ENCODE measurements at places on chromosomes 1 and 21.

DNA sequence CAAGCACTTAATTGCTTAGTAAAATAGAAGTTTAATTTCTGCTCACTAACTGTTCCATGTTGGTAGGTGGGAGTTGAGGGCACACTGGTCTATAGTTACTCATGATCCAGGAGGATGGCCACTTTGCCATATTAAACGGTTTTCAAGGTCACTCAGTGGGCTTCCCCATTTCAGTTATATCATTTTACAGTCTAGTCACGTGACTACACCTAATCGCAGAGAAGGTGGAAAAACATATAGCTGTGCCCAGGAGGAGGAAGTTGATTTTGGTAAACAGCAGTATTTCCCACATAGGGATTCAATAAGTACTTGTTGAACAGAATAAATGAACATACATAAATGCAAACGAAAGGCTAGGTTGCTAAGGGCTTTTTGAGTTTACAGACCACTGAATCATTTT lies 541.1 kb upstream of the CAMK1G start:
- DNase-seq = no peak

- DNase-seq = no peak
These were observed 29.4 kb upstream of the GNG4 start for GRCh38 chr1:235679005-235679404.

DNA sequence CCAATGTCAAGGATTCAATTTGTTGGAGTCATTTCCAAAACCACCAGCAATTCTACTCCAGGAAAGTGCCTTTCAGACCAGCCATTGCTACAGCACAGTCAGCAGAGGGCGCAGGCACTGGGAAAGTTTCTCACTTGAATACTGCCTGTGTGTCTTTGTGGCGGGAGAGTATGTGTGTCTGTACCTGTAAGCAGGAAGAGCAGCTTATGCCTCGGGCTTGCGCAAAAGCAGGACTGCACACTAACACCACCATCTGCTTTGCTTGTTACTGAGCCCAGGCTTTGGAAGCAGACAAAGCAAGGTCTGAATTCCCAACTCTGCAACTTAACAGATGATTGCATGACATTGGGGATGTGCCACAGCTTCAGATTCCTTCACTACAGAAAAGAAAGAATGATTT lies 7.0 kb upstream of the CTSE start:
- DNase-seq = peak; percentile 52

DNA sequence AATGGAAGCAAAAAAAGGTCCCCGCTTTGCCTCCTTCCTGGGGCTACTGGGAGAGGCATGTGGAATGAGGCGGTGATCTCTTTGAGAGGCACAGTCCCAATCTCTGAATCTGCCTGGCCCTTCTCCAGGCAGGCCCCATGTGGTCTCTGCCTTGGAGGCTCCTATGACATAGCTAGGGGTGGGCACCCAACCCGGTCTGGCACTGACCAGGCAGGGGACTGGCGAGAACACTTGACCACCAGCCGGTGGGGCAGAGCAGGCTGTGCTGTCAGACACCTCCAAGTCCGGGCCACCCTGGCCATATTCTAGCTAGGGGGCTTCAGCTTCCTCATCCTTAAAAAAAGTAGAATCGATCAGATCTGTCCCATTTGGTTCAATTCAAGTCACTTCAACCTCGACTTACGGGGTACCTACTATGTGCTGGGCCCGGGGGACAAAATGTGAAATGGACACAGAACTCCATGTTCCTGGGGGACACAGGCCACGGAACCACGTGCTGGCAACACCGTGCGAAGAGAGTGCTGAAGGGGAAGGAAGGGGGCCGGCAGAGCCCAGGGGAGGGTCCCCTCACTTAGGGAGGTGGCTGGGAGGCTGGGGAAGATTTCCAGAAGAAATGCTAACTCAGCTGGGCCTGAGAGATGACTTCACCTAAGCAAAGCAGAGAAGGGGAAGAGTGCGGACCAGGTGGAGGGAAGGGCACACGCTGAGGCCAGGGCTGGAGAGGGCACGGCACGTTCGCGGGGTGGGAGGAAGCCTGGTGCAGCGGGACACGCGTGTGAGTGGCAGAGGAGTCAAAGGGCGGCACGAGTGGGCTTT lies 33.3 kb downstream of the HSPG2 start:
- DNase-seq = no peak

DNA sequence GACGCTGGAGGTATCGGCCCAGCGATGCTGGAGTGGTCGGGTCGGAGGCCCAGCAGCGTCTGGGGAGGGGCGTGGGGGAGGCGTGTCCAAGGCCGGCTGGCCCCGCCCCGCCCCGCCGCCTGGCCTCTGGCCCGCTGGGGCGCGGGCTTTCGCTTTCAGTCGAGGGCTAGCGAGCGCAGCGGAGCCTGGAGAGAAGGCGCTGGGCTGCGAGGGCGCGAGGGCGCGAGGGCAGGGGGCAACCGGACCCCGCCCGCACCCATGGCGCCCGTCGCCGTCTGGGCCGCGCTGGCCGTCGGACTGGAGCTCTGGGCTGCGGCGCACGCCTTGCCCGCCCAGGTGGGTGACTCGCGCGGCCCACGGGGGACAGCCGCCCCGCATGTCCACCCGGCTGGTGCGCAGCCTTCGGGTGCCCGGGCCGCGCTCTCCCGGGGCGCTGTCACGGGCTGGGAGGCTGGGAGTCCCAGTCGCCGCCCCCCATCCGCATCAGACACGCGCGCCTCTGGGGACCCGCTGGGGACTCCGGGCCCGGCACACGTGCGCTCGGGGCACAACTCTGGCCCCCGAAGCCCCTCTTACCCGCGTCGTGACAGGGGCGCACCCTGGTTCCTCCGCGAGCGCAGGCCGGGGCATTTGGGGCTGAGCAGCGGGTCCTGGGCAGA lies at the start of gene TNFRSF1B:
TNFRSF1B (plus strand) TSS at position 158 of the 659 bp plus-strand sequence; CDS start at position 259, 101 bp downstream.
- peak; percentile 78 for DNase-seq

DNA sequence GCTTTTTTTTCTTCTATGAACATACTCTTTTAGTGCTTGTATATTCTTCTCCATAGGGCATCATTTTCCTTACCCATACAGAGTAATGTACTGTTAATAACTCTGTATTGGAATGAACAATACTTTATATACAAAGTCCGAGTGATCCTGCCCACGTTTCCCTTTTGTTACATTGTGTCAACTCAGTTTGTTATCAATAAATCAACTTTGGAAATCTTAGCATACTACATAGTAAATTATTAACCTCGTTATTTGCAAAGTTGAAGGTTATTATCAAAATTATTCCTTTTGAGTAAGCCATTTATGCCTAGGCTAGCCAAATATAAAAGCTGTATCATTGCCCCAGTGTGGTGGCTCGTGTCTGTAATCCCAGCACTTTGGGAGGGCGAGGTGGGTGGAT lies 937.4 kb upstream of the TMPRSS15 start:
- no peak for DNase-seq

- DNase-seq = no peak
These were observed 14.8 kb upstream of the TTLL7 start for GRCh38 chr1:84013708-84014107.

DNA sequence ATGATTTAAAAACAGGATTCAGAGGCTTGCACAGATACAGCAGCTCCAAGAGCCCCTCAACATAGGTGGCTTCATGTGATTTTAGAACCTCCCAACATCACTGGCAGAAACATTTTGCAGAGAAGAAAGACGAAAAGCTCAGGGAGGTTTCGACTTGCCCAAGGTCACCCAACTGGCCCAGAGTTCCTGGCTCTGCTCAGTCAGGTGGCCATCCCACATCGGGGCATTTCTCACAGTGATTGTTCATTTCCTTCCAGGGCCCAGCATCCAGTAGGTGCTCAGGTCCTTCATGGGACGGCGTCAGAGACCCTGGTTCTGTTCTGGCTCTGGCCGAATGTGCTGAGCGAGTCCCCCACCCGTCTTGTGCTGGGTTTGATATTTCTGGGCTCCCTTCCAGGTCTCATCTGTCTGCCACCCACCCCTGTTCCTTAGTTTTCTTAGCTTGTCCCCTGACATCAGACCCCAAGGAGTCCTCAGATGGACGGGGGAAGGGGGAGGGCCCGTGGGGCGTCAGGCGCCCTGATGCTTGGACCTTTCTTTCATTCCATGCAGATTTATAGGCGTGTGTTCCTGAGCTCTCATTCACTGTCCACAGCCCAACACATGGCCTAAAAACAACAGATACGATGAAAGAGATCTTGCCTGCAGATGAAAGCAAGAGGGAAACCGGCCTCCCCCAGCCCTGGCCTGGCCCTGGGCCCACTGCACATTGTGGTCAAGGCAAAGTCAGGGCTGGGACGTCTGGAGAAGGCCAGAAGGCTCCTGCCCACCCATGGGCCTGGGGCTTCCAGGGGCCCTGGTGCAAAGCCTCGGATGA lies 123.1 kb upstream of the ZBTB40 start:
- no peak for DNase-seq

GRCh38 chr1:195332102-195332501 lies 1276.1 kb downstream of the KCNT2 start:
- DNase-seq = no peak

- no peak for DNase-seq
These were observed 7.8 kb upstream of the LRRC52 start for GRCh38 chr1:165536016-165536415.

DNA sequence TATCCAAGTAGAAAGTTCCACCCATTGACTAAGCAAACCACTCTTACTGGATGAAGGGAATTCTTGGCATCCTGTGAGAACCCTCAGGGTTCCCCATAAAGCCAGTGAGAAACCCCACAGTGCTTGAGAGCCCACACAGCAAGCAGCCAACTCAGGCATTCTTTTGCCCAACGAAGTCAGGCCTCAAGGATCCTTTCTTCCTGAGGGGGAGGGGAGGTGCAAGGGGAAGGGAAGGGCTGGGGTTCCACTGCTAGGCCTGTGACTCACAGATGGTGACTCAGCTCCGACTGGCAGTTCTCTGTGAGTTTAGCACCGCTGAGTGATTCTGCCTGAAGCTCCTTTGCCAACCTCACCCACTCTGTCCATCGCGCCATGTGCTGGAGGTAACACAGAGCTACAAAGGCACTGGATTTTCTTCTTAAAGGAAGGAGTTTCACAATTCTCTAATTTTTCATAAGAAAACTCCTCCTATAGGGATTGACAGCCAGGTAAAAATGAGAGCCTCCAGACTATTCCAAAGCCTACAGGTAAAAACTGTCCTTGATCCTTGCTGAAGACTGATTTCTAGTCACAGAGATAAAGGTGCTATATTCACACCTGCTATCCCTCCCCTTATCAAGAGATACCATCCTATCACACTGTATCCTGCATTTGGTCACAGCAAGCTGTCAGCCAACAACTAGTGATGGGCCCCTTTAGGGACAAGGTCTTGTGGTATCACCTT lies 4.8 kb downstream of the ENO1 start:
- peak; percentile 23 for DNase-seq

- no peak for DNase-seq
These were observed 15.2 kb upstream of the GPR153 start for GRCh38 chr1:6275826-6276782.

- no peak for DNase-seq
These were observed 49.0 kb downstream of the MAP10 start for GRCh38 chr1:232853994-232854797.

- DNase-seq = no peak
These were observed 117.1 kb upstream of the SPAG17 start for GRCh38 chr1:118302145-118302544.

DNA sequence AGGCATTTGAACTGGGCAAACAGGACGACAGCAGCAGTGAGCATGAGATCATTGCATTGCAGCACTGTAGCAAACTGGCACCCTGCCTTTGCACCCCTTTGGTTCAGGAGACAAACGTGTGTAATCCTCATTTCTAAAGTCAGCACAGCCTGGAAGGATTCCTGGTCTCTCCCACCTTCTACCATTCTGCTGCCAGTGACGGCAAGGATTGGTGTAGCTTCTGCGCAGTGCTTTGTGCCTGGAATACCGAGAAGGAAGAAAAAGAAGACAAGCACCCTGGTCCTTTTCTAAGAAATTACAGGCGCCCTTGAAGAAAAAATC lies 805.3 kb downstream of the USP25 start:
- DNase-seq = no peak

DNA sequence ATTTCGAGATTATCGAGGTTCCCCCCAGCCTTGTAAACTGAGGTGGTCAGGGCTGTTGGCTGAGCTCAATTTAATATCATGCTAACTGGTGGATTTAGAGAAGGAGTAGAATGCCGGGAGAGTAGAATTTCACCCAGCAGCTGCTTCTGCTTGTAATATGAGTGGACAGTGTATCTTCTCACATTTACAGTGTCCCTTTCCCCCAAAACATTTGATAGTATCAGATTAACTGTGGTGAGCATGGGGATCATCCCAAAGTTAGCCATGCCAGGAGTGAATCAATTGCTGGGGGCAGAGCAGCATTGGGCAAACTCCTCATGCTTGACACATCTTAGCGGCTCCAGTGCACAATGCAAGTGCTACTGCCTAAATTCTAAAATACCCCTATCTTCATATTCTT lies 9.2 kb upstream of the PPFIA4 start:
- DNase-seq = no peak

GRCh38 chr1:22750685-22751051 lies 40.0 kb downstream of the EPHB2 start:
- no peak for DNase-seq

- DNase-seq = no peak
These were observed 489.3 kb downstream of the RWDD3 start for GRCh38 chr1:95723346-95723745.

- no peak for DNase-seq
These were observed 286.5 kb downstream of the NFIA start for GRCh38 chr1:61368876-61369275.

DNA sequence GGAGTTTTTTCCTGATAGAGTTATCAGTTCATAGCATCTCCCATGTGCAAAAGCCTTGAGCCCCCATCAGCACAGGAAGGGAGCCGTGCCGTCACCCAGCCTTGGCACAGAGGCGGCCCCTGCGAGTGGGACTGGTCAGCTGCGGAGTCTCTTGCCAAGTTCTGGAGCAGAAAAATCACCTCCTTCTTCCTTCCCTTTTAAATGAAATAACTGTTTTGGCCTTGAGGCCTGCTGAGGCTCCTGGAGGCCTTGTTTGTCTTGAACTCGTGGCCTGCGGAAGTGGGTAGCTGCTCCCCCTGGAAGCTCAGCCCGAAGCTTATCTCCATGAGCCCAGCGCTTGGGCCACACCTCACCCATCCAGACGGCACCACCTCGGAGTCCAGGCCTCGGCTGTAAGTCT lies 145.7 kb upstream of the TMEM51 start:
- DNase-seq = no peak

GRCh38 chr1:106861110-106861509 lies 195.4 kb upstream of the PRMT6 start:
- DNase-seq = no peak

- DNase-seq = no peak
These were observed 6.8 kb downstream of the CFAP410 start for GRCh38 chr21:44332383-44332782.

DNA sequence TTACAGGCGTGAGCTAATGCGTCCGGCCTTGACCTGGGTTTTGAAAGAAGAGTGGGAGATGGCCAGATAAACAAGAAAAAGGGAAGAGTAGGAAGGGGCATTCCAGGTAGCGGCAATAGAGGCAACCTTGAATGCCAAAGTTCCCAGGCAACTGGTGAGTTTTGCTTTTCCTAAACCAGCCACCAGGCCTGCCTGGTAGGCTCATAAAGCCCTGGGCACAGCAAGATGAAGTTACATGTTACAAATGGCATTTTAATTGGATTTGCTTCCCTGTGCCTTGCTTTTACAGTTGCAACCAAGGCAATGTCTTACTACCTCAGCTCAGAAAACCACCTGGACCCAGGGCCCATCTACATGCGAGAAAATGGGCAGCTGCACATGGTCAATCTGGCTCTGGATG lies 5.5 kb downstream of the LRRC42 start:
- no peak for DNase-seq

All from T-helper 1 cell (primary cell).